CD4-positive, alpha-beta memory T cell (primary cell): ENCODE measurements at places on chromosomes 1 and 21. TPM values are rescaled to one million over a fixed set of nuclear protein-coding genes. Genes with fewer than 3 reads are reported as not detected.

GRCh38 chr1:233364026-233364425 lies 36.5 kb downstream of the MAP3K21 start:
- no peak for DNase-seq

DNA sequence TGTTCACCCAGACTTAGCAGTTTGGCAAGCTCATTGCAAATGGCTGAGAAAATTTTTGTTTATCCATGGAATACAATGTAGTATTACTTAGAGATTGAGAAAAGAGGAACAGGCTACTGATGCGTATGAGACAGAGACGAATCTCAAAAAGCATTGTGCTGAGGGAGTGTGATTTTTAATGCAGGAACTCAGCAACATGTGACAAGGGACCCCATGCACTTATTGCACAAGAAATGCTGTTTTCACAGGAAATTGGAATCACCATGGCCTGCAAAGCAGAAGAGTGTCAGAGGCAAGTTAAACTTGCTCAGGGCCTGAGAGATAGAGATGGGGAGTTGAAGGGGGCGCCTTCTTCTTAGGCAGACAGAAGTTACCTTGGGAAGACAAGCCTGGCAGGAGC lies 32.6 kb upstream of the TLR5 start:
- no peak for DNase-seq

CFHR2 gene
- polyA plus RNA-seq: not detected

SLC2A5 gene
- polyA plus RNA-seq: not detected

GRCh38 chr1:58773406-58773840 lies 10.4 kb downstream of the JUN start:
- no peak for DNase-seq

TRPM2 gene
- polyA plus RNA-seq: not detected

DNA sequence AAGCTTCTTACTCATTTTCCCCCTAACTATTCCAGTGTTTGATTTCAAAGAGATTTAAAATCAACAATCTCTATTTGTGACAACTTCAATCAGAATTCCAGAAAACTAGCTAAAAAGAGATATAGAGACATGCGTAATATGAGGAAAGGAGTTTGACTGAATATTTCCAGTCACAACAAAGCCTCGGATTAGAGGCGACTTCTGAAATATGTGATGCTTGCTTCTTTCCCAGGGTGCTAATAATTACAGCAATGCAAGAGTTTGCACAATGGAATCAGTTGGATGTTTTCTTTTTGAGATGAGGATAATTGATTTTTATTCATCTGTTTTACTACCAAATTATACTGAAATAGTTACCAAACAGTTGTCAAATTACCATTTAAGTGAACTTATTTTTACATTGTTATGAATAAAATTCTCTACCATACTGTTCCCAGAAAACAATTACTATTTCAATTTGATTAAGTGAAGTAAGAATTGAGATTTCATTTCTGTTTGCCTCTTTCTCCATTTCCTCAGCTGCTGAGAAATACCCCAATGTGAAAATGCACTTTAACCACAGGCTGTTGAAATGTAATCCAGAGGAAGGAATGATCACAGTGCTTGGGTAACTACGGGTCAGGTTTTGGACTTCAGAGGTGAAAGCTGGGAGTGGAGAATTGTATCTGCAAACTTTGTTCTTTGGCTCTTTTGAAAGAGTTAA lies 28.1 kb downstream of the KMO start:
- no peak for DNase-seq

DNA sequence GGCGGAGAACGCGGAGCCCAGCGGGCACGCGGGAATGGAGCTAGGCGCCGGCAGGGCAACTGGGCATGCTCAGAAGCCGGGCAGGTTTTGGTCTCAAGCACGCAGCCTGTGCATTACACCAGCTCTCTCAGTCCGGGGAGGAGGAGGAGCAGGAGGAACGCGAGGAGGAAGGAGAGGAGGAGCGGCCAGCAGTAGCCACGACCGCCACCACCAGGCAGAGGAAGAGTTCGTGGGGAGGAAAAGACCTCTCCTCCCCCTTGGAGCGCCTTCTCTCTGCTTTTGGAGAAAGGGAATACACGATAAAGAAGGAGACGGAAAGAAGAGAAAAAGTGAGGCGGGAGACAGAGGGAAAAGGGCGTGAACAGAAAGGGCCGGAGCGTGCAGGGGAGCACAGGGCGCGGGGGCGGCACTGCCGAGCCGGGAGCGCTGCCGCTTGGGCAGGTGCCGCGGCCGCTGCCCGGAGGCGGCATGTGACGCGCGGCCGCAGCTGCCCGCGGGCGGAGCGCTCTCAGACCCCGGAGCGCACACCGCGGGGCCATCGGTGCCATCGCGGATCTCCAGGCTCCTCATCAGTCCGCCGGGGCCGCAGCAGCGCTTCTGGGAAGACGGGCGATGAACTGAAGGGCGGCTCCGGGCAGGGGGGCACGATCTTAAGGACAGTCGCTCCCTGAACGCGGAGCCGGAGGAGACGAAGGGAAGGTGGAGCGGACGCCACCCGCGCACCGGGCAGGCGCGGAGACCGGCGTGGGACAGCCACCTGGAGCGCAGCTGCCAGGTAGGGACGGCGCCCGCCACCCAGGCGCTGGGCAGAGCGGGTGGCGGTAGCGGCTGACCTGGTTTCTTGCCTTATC lies at the start of gene CHRM3:
TSS of gene CHRM3 (plus strand) at position 116 of the 851 bp plus-strand sequence. CDS start 520,884 bp downstream, outside the sequence.
- DNase-seq: no peak

MAN1A2 gene
- polyA plus RNA-seq: 24.1 TPM

DNA sequence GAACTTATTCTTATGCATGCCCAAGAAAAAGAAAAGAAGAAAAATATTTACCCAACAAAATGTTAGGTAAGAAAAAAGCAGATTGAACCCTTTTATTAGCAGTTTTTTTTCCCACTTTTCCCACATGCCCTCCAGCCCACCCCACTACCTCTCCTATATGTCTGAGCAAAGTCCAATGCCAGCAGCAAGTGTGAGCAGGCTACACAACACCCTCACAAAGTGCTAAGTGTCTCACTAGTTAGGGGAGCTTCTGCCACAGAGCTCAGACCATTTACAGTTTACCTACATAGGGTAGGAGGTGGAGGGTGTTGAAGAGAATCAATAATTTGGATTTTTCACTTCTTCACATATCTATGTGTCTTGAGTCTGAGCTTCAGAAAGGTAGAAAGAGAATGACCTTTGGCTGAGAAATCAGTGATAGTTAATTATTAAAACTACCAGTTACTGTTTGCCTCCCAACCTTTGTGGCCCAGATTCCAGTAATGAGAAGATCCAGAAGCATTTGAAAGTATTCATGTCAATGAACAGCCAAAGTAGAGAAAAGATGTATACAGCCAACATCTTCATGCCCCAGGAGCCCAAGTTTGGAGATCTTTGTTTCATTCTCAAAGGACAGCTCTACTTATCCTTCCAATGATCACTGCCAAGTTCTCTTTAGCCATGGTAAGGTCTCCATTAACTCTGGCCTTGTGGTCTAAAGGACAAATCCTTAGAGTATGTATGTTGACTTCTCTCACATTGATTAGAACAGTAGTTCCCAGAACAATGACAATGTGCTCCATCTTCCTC lies 26.2 kb downstream of the OR10J5 start:
- no peak for DNase-seq

GRCh38 chr1:31772669-31773248 lies 8.6 kb upstream of the ADGRB2 start:
- DNase-seq: no peak

GRCh38 chr21:44748621-44749020 lies 37.2 kb upstream of the TSPEAR start:
- DNase-seq: no peak

- DNase-seq: no peak
Measured at GRCh38 chr1:211557894-211558625, 20.9 kb downstream of the SLC30A1 start.

GRCh38 chr1:92808381-92808780 lies 23.5 kb upstream of the RPL5 start:
- DNase-seq: no peak

GRCh38 chr1:163928069-163928468 lies 606.3 kb downstream of the NUF2 start:
- DNase-seq: no peak

ZNF695 gene
- not detected for polyA plus RNA-seq

GRCh38 chr21:37001441-37001840 lies 5.1 kb upstream of the RIPPLY3 start:
- no peak for DNase-seq
